ENCODE measurements at places on chromosomes 1 and 21. TPM values are rescaled to one million over a fixed set of nuclear protein-coding genes. Genes with fewer than 3 reads are reported as not detected.

Gene SPSB1
- total RNA-seq = 34.0 TPM

Gene NAV1
- 34.7 TPM for total RNA-seq

Gene CENPF
- 199 TPM for total RNA-seq

Gene PSEN2
- total RNA-seq = 24.2 TPM

Gene FAM163A
- total RNA-seq = not detected
